Cerebellar nuclear complex (tissue), 1 donor: ENCODE measurements at places on chromosomes 16 and 17.

GRCh38 chr16:24077292-24077691, 178.8 kb upstream of the CACNG3 start:
- no peak for DNase-seq

DNA sequence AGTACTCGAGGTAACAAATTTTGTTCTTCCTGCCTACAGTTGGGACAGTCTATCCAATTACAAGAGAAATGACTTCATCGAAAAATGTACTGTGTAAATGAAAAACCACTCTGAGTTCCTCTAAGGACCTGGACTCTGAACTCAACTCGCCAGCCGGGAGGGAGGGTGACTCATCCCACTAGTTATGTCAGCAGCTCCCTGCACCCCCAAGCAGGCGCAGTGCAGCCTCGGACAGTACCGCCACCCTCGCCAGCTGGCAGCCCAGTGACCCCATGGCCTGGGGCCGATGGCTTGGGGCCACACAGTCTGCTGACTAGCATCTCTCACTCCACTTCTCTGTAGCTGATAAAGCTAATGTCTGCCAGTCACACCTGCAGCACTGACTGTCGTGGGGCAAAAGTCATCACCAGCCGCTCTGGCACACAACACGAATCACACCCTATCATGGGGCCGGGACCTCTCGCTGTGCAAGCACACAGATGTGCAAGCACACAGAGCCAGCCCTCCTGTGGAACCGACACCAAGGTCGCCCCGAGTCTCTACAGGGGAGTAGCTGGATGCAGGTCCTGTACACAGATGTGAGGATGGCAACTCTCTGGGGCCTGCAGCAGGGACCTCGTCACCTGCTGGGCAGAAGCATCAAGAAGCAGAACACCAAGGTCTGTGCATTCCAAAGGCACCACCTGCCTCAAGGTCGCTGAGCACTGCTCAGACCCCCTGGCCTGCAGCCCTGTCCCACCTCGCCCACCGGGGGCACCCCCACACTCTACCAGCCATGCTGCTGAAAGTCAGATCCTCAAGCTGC, 5.7 kb downstream of the CSNK1D start:
- DNase-seq, result no peak

DNA sequence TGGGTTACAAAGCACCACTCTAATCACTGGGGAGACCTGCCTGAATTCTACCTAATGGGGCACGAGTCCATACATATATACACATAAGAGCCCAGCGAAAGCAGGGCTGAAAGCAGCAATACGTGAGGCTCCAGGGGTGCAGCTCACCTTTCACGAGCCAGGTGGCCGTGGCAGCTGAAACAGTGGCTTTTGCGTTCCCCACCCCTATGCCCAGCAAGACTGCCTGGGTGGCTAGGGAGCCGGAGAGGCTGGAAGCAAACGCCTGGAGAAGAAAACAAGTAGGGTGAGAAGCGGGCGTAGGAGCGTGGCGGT, 618 bp downstream of the RUSF1 start:
- DNase-seq, result no peak

DNA sequence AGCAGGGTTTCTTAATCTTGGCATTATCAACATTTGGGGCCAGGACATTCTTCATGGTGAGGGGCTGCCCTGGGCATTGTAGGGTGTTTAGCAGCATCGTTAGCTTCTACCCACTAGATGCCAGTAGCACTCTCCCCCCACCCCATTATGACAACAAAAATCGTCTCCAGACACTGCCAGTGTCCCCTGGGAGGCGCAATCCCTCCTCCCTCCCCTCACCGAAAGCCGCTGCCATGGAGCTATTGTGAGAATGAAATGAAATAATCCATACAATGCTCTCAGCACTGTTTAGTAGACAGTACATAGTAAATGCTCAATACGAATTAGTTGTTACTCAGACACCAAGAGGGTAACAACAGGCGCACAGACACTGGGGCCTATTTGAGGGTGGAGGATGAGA, 502.9 kb downstream of the NPIPA7 start:
- DNase-seq, result no peak

DNA sequence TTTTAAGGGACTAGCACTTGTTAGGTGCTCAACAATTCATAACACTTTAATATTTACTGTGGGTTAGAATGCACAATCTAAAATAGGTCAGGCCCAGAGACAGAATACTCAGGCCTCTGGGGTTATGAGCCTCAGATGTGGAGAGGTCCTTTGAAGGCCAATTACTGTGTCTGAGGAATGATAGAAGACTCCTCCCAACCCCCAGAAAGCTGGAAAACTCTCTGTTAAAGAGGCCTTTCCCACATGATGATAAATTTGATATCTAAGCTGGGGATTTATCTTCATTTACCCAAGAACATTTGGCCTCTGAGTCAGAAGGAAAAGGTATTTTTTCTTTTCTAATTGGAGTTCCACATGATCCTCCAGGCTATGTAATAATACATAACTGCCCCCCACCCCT, 41.1 kb upstream of the MMD start:
- no peak for DNase-seq

GRCh38 chr17:21005367-21005766, 37.4 kb downstream of the USP22 start:
- DNase-seq, result no peak

DNA sequence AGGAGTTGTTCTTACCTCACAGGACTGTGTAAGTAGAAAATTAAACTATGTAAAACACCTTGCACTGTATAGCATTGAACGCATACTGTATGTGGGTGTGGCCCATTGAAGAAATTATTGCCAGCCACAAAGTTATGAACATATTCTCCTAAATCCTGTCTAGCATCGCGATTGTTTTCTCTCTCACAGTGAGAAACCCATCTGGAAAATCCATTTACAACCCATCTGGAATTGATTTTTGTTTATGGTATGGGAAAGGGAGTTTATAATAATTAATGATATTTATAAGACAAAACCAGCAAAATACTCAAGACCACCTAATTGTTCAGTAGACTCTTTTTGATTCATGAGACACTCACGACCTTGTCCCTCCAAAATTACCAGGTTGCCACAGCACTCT, 22.1 kb upstream of the MON1B start:
- DNase-seq, result no peak

- no peak for DNase-seq
These were observed 737 bp downstream of the CANT1 start for GRCh38 chr17:79008666-79009387.

DNA sequence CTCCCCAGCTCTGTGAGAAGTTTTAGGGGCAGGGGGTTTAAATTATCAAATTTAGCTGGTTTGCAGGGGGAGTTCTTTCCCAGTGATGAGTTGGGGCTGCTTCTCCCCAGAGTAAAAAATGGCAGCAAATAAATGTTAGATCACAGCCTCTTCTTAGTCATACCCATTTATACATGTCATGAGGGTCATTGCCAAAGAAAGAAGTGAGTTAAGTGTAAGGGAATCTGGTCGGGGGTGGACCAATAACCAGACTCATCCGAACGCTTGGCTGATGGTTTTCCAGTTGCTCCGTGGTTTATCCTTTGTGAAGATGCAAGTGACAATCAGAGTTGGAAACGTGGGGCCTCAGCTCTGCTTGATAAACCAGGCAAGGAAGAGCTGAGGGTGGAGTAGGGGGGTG, 87.1 kb downstream of the PLXDC1 start:
- DNase-seq, result no peak

DNA sequence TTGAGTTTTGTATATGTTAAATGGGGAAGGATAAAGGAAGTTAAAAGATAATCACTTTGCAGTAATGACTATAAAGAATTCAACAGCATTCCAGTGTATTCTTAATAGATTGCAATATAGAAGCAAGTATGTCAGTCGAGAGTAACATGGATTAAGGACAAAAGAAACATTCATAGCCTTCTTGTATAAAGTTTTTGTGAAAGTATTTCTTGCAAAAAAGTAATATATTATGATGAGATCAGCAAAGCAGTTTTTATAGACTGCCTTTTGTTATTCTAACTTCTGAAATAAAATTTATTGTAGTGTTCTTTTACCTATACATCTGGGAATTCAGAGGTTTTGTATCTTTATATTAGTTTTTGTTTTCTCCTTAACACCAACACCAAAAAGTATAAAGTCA, 184.9 kb upstream of the RBL2 start:
- no peak for DNase-seq

DNA sequence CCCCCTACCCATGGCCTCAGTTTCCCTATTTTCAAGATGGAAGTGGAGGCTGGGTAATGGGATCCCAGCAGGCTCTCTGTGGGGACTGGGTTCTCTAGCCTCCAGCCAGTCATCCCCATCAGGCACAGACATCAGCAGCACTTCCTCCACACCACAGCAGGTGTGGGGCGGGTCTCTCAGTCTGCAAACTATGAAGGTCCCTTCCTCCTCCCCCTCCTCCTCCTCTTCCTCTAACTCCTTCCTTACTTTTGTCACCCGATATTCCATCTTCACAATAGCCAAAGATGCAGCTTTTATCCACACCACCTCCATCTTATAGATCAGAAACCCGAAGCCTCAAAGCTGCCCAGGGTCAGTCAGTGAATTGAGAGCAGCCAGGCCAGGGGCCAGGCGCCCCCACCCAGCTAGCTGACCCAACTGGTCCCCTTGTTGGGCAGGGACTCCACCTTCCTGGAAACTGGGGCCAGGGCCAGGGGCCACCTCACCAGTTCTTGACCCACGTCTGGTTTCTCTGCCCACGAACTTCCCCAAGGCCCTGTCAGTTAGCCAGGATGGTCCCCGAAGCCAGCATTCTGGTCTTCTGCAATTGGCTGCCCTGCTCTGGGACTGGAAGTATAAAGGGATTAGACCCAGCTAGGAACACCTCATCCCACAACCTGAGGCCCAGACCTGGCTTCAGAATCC, 2.5 kb downstream of the FAM83G start:
- DNase-seq, result no peak

DNA sequence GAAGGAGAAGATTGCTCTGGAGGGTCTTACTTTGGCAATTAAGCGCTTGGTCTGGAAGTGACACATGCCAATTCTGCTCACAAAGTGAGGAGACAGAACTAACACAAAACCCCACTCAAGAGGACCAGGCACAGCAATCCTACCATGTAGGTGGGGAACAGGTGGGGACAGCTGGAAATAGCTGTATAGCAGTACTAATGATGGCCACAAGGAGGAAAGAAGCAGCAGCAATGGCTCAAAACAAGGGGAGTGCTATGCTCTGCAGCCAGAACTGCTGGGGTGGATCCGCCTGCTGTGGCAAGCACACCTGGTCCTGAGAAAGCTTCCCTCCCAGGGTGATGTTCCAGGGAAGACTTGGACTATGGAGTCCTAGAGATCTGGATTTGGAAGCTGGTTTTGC, 17.0 kb upstream of the TMEM132E start:
- no peak for DNase-seq

DNA sequence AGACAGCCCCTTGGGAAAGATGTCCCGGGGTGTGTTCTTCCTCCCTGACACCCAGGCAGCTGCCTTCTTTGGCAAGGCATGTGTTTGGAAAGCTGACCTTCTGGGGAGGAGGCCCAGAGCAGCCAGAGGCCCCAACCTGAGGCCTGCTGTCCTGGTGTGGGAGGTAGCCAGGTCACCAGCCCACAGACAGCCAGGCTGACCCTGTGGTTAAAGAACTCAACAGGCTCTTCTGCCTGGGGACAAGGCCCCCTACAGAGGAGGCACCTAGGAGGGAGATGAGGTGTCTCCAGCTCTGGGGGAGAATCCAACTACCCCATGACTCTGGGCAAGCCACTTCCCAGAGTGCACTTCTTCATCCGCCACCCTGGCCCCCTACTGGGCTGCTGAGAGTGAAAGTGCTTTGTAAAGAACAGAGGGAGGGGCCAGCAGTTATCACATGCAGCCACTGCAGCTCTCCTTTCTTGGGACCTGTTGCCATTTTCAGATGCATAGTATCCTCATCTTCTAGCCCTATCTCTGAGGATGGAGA, 13.1 kb upstream of the SREBF1 start:
- no peak for DNase-seq

DNA sequence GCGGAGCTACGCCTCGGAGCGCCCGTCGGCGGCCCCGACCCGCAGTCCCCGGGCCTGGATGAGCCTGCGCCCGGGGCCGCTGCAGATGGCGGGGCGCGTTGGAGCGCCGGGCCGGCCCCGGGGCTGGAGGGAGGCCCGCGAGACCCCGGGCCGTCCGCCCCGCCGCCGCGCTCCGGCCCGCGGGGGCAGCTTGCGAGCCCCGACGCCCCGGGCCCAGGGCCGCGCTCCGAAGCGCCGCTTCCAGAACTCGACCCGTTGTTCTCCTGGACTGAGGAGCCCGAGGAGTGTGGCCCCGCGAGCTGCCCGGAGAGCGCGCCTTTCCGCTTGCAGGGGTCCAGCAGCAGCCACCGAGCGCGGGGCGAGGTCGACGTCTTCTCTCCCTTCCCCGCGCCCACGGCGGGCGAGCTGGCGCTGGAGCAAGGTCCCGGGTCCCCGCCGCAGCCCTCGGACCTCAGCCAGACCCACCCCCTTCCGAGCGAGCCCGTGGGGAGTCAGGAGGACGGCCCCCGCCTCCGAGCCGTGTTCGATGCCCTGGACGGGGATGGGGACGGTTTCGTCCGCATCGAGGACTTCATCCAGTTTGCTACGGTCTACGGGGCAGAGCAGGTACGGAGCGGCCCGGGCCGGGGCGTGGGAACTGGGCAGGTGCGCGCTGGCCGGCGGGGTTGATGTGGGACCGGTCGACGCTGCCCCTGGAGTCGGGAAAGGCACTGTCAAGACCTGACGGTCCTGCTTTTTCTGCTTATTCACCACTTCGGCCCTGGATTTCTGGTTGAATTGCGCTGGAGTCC, 861 bp downstream of the RAB11FIP3 start:
- DNase-seq, result no peak

- DNase-seq, result no peak
These were observed 6.2 kb downstream of the PCGF2 start for GRCh38 chr17:38741921-38742410.

DNA sequence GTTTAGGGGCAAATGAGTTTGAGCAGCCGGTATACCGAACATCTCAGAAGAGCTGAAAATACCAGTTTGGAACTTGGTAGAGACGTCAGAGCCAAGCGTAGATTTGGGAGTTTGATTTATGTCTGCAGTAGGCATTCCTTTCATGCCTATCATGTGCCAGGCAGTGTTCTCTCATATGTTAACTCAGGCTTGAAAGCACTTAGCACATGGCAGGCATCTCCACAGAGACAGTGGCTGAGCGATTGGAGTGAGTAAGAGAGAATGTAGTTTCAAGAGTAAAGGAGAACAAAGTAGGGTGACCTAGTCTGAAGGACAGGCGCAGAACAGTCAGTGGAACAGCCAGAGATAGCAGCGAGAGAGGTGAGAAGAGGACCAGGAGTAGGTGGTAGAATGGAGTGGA, 207.0 kb downstream of the FTO start:
- DNase-seq, result no peak

GRCh38 chr17:69728816-69729215, 314.3 kb downstream of the MAP2K6 start:
- DNase-seq, result no peak

GRCh38 chr17:17077861-17078732, 35.8 kb downstream of the MPRIP start:
- no peak for DNase-seq

DNA sequence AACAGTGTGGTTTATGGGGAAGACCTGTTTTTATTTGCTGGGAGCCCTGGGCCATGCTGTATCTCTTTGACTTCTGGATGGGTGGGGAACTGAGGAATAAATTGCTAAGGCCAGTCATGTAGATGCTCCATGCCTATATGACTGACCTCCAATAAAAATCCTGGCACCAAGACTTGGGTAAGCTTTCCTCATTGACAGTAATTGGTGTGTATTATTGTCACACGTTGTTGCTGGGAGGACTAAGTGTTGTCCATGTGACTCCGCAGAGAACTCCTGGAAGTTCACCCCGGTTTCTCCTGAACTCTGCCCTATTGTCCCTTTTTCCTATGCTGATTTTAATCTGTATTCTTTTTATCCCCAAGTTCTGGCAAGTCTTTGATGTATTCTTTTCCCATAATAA, 33.4 kb upstream of the USP22 start:
- no peak for DNase-seq

- DNase-seq, result no peak
These were observed 46.0 kb upstream of the ERCC4 start for GRCh38 chr16:13873835-13874438.

GRCh38 chr17:1553354-1554266, 9.0 kb downstream of the PITPNA start:
- no peak for DNase-seq
